ENCODE measurements at places on chromosomes 4 and X.

GRCh38 chrX:7147413-7147977 lies at the start of gene STS:
STS (plus strand) TSS chrX:7147712; CDS start chrX:7253200, 105,488 bp downstream.
- peak; percentile 21 for DNase-seq

- DNase-seq: no peak
Measured at GRCh38 chr4:181755846-181756245, 487.4 kb upstream of the TENM3 start.

- DNase-seq: no peak
Measured at GRCh38 chr4:180058691-180059215, 2184.4 kb upstream of the TENM3 start.

DNA sequence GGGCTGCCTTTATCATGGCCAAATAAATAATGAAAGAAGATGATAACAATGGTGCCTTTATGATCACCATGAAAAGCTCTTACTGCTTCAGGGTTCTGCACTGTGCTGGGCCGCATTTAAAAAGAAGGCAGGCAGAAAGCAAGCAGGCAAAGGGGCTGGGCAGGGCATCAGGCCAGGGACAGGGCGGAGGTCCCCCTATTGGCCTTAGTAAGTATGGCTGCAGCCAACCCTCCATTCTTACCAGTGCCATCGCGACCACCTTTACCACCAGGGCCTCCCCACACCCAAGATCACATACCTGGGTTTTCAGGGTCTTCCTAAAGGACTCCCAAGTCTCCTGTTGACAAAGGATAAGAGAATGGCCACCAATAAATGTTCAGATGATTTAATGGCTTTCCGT lies 38.9 kb downstream of the CNGA2 start:
- no peak for DNase-seq

- no peak for DNase-seq
Measured at GRCh38 chr4:34371676-34372075, 1872.6 kb downstream of the ARAP2 start.

GRCh38 chrX:132592880-132593279 lies 104.0 kb upstream of the MBNL3 start:
- DNase-seq: no peak

GRCh38 chr4:48654015-48654664 lies 125.9 kb downstream of the FRYL start:
- DNase-seq: no peak

GRCh38 chrX:6384371-6384770 lies 150.5 kb downstream of the VCX3A start:
- DNase-seq: no peak

- no peak for DNase-seq
Measured at GRCh38 chr4:117637347-117637746, 396.9 kb upstream of the NDST3 start.

DNA sequence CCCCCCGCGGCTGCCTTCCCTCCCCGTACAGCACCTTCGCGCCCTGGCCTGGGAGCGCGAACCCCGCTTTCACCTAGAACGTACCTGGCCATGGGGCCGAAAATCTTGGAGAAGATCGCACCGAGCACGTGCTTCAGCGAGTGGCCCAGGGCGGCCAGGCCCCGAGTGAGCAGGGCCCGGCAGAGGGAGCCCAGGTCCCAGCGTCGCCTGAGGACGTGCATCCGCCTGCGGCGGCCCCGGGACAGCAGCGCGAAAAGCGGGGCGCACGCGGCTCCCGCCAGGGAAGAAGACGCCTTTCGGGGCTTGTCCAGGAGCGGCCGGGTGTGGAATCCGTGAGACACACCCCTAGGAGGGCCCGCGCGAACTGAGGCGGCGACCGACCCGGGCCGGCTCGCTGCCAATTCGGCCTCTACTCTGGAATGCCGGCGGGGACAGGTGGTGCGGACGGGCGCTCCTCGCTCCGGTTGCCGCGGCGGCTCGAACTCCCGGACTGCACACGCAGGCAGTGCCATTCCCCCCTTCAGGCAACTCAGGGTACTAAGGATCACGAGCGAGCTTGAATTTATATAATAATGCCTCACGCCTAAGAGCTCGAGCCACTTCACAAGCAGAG lies at the start of gene HS6ST2:
Gene HS6ST2, minus strand, starts transcription at position 539 of the 613 bp plus-strand sequence.
- no peak for DNase-seq

DNA sequence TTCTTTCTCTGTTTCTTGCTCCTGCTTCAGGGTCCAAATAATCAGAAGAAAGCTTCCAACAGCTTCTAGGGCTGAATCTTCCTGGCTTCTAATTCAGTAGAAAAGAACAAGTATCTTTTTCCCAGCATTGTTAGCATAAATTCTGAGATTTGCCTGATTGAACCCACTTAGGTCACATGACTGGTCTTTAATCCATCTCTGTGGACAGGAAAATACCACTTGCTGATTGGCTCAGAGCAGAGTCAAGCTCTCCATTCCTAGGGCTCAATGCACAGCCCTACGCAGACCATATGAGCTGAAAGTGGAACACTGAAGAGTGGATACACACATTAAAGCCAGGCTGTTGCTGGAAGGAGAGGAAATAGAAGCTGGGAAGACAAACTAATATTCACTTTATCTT lies 99.6 kb upstream of the RPL34 start:
- DNase-seq: no peak

DNA sequence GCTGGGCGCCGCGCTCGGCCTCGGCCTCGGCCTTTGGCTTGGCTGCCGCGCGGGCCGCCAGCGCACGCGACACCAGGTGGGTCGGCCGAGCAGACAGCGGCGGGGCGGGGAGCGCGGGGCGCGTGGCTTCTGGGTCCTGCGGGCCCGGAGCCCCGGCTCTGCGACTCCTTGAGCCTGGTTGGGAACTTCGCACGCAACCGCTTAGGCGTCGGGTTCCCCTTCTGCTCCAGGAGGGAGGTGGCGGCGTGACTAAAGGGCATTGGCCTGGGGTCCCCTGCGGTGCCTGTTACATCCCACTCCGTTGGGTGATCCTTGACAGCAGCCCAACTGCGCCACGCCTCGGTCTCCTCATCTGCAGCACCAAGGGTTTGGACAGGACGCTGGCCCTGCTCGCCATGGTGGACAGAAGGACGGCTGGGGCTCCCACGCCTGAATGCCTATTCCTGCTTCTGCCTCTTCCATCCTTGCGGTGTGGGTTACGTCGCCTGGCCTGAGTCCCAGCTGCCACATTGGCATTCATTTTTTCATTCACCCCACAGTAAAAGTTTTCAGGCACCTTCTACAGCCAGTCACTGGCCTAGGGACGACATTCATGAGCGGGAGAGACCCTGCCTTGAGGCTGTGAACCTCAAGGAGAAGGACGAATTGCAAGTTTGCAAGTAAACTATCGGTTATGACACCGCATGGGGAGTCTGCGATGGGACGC lies 631 bp downstream of the EVC start:
- DNase-seq: no peak

- DNase-seq: no peak
Measured at GRCh38 chrX:17525762-17526555, 151.0 kb downstream of the NHS start.

DNA sequence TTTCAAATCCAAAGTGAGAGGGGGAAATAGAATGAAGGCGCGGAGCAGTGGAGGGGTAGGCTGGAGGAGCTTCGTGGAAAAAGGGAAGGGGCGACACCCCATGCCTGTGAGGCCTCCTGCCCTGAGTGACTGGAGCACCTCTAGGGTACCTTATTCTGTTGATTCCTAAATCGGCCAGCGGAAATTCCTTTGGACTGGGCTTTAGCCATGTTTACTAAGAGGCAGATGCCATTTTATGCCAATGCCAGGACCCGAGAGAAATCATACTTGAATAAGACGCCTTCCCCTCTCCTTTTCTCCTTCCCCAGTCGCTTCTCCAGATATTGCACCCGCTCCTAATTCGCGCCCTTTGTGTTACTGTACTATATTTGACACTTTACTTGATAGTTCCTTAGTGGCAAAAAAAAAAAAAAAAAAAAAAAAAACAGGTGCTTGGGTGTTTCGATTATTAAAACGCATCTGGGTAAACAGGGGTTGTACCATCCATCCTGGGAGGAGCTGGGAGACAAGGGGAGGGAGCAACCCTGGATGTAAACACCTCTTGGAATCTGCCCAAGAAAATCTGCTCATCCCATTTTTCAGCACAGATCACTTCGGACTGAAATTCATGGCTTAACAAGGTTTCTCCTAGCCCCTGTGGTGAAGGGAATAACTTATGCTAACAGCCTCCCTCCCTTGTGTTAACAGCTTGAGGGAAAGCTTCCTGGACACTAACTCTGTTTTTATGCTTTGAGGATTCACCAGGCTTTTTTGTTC lies 1.5 kb downstream of the BMP3 start:
- no peak for DNase-seq

- DNase-seq: no peak
Measured at GRCh38 chr4:181308476-181309312, 934.5 kb upstream of the TENM3 start.

DNA sequence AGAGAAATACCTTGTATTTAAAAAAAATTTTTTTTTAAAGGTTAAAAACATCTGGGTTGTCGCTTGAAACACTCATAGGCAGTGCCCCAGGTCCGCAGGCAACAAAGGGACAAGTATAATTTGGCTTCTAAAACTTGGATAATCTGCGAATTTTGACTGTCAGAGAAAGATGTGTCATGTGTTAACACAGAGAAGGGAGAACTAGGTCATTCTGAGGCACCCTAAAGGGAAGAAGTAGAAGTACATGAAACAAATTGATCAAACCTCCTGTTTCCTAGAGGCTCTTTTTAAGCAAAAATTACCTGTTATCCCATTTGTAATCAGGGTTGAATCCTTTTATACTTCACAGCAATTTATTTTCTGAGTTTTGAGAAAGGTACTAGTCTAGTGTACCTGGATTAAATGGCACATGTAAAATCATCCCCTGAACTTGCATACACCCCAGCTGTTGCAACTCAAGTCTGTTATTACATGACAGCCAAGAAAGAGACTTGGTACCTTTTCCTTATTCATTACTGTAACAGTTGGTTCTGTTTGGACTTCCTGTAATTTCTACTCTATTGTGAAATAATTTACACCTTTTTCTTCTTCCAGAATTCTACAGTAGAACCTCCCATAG lies 1.7 kb downstream of the SRD5A3 start:
- no peak for DNase-seq

DNA sequence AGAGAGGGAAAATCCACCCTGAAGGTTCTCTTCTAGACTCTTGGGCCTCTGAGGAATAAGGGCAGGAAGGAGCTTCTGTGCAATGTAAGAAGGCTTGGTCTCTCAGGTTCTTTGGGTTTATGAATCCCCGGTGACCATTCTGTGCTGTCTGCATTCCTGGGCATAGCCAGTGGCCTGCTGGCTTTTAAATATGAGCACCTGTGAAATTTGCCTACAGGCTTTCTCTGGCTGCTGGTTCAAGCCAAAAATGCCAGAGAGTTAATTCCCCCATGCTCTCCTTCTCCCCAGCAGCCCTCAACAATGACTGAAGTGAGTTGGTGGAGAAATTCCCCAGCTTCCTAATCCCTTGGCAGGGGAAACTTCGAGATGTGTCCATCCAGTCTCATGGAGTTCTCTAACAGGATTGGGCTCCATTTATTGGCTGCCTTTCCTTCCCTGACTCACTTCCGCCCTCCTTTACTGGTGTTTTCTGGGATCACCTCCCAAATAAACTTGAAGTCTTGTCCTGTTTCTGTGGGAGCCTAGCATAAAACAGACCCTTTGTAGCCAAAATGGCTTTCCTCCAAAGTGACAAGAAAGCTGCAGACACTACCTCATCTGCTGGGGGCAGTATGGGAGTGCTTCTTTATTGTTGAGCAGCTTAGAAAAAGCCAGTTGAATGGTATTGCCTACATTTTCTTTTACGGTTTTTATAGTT lies 179.4 kb upstream of the CASK start:
- no peak for DNase-seq

DNA sequence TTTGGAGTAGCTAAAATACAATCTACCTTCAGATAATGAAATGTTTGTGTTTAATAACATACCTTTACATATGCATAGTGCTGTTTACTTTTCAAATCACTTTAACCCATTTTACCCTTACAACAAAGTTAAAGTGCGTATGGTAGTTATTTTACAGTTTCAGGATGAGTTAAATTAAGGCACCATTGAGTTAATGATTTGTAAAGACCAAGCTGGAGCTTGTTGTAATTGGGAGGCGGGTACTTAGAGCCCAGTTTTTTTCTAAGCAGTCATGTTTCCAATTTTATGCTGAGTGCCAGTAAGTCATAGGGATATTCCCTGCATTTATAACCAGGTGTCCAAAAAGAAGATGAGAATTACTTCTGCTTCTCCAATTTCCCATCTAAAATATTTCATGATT lies 84.2 kb upstream of the NRK start:
- DNase-seq: no peak

GRCh38 chr4:165610679-165611437 lies 232.1 kb downstream of the CPE start:
- DNase-seq: no peak

DNA sequence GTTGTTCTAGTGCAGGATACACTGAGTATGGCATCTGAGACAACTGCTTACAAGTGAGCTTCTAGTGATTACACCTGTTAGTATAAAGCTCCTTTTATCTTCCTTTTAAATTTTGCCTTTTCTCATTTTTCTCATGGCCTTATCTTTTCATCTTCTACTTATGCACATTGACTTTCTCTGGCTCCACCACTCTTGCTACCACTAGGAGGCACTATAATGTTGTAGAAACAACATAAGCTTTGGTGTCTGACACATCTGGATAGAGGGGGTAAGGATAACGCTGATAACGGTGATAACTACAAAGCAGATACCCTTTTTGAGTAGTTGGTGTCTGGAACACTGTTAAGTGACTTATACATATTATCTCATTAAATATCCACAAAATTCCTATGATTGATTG lies 187.4 kb upstream of the TEX13C start:
- DNase-seq: no peak

DNA sequence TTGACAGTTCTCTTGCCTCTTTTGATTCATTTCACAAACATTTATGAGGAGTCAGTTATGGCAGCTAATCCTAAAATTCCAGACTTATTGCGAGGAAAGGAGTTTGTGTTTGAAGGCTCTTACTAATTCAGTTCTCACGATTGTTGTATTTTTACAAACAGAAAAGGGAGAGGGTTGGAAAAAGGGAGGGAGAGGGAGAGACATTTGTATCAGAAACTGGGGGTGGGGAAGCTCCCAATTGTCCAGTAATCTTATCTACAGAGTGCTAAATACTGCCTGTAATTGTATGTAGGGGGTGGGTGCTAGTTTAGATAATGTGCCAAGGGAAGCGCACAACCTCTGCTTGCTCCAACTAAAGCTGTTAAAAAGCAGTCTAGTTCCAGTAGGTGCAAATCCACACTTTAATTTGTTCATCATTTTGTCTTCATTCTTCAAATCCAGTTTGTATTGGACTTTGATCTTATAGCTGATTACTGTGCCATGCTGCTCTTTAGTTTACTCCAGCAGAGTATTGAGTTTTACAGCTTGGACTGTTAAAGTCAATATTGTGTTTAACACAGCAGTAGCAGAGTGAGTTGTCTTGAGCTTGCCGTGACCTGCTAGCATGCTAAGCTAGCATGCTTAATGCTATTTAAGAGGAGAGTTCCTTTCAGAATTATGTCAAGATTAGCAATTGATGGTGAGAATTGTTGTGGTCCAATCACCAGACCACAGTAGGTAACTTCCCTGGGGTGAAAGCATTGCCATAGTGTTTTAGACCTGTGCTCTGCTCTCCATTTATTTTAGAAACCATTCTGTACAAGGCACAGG lies 13.9 kb downstream of the FNIP2 start:
- DNase-seq: no peak

GRCh38 chrX:35380808-35381700 lies 417.1 kb upstream of the MAGEB16 start:
- DNase-seq: no peak
